Muscle of arm (tissue), 14 donors: ENCODE measurements at places on chromosomes 16 and 17. TPM values are rescaled to one million over a fixed set of nuclear protein-coding genes. Genes with fewer than 3 reads are reported as not detected.

- no peak for DNase-seq
Measured at GRCh38 chr17:8080799-8081219, 6.7 kb downstream of the ALOX12B start.

- DNase-seq = peak; percentile 36
Measured at GRCh38 chr16:86101897-86102157, 202.9 kb downstream of the IRF8 start.

GRCh38 chr16:71367241-71367976, 8.9 kb downstream of the CALB2 start:
- no peak for DNase-seq

GRCh38 chr17:9531034-9531433, 44.6 kb downstream of the STX8 start:
- no peak for DNase-seq

Gene QRICH2
- 3.1 TPM for polyA plus RNA-seq

Gene CDH3
- polyA plus RNA-seq = 18.2 TPM

Gene PMM2
- polyA plus RNA-seq = 20.6 TPM
